MG63 (cell line): ENCODE measurements at places on chromosomes 1 and 21. TPM values are rescaled to one million over a fixed set of nuclear protein-coding genes. Genes with fewer than 3 reads are reported as not detected.

The CRNN gene
- not detected in 2 replicates for total RNA-seq

The COL18A1 gene
- 22.4 and 26.4 TPM in 2 replicates for total RNA-seq

The ANKRD34A gene
- total RNA-seq: 0.30 TPM in 1 of 2 replicates, not detected in the other

The SLFNL1 gene
- total RNA-seq: not detected in 2 replicates

The IKBKE gene
- total RNA-seq: 5.5 and 12.9 TPM in 2 replicates

The LCE2A gene
- total RNA-seq: not detected in 2 replicates

The GAS5 gene
- 531 and 1,049 TPM in 2 replicates for total RNA-seq

DNA sequence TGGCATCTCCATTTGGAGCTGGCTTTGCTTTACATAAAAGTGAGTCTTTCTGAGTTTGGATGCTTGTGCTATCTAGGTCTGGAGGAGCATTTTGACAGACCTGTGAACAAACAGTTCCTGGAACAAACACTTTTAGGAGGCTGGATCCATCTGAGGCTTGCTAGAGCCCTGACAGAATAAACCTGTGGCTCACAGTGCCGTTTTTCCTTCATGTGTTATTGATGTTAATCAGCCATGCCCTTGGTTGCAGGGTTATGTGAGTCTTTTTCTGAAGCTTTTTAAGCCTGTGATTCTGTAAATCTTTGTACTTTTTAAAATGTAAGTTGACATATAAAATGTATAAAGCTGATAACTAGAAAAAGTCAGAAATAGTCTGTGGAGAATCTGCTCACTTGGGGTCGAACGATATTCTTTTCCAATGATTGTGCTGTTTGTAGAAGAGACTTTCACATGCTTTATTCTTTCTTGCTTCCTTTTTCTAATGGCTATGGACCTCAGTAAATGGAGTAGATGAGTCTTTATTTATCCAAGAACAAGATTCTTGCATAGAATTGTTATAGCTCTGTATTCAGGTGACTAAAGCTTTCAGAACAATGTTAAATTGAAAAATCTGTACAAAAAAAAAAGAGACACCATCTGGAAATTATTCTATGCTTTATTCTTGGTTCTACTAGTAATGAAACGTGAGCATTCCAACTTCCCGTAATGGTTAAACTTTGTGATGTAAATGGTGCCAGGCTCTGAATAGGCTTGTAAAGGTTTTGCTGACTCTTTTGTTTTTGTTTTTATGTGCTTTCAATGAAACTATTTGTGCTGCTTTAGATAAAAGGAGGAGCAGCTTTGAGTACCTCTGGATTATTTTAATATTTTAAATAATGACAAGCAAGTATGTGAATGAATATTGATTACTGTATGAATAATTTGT lies 53.7 kb downstream of the CACHD1 start:
- DNase-seq: no peak

DNA sequence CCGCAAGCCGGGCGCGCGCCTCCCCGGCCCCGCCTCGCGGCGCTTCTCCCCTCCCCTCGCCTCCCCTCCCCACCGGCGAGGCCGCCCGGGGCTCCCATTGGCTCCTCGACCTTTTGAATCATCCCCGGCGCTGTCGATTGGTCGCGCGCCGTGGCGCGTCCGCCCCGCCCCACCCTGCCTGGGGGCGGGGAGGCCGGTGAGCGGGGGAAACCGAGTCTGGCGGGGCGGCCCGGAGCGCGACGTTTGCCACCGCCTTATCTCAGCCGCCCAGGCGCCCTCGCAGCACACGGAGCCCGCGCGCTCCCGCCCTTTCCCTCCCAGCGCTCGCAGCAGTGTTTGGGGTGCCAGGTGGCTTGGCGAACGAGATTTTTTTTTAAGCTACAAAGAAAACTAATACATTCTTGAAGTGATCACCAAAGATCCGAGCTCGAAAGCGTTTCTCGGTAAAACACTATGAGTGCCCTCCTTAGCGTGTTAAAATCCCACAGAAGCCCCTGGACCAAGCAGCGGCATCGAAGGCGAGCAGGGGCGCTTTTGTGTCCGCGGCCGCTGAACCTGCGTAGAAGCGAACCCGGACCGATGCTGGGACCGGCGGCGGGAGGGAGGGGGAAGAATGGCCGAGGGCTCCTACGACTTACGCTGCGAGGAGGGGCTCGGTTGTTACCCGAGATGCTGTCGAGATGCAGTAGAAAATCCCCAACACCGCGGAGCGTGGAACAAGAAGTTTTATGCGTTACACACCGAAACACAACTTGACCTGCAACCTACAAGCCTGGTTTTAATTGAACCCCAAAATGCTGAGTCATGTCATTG lies 436 bp upstream of the LBR start:
- peak; percentile 93 for DNase-seq

DNA sequence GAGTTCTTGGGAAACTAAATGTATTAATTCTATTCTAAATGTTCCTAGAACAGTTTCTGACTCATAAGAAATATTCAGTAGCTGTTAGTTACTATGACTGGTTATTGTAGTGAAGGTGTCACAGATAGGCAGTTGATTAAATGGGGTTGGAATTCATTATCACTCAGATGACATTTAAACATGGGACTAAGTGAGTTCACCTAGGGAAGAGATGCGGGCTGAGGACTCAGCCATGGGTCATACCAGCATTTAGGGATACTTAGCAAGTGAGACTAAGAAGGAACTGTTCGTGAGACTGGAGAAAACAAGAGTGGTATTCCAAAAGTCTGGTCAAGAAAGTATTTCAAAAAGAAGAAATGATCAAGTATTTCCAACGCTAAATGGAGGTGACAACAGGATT lies 125.1 kb upstream of the ADGRL4 start:
- no peak for DNase-seq

DNA sequence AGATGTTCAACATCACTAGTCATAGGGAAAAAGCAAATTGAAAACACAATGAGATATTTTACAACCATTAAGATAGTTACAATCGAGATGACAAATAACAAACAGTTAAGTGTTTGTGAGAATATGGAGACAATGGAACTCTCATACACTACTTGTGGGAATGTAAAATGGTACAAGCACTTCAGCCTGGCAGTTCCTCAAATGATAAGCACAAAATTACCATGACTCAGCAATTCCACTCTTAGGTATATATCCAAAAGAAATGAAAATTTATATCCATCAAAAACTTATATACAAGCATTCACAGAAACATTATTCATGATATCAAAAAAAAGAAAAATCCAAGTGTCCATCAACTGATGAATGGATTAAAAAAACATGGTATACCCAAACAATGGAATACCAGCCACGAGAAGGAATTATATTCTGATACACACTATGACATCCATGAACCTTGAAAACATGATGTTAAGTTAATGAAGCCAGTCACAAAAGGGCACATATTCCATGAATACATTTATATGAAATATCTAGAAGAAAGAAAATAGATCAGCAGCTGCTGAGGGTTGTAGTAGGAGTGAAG lies 76.4 kb downstream of the EVI5 start:
- no peak for DNase-seq

DNA sequence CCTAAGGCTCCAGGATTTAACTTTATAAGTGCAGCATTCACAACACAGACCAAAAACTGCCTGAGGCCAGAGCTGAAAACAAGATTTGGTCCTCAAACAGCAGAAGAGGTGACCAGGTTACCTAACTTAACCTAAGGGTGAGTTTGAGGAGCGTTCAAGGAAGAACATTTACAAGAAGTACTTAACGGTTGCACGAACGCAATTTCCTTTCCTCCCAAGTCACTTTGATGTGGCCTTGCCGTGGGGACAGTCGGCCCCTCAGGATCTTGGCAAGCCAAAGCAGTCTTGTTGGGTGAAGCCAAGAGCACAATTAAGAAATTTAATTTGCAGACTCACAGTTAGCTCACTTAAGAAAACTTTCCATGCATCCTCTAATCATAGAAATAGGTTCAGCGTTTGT lies 202.6 kb upstream of the COA6 start:
- DNase-seq: no peak

- no peak for DNase-seq
These were observed 36.7 kb upstream of the PLXNA2 start for GRCh38 chr1:208280681-208281450.

DNA sequence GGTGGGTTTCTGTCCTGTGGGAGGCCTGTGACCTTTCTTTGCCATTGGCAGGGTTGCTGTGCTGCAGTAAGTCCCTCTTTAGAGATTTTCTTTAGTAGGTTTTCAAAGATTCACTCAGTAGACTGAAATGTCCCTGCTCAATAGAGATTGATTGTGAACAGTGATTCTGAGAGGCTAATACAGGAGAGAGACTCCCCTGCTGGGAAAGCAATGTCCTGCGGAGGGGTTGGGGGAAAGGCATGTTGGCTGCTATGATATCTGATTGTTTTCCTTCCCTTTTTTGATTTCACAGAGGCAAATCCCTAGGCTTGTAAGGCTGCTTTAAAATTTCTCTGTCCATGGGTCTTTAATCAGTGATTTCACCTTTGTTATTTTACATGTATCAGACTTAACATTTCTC lies 589.9 kb downstream of the ADGRL2 start:
- DNase-seq: no peak

- DNase-seq: no peak
These were observed 479.9 kb upstream of the BRINP3 start for GRCh38 chr1:190957565-190957964.

GRCh38 chr1:68495532-68495931 lies 1.4 kb downstream of the DEPDC1 start:
- DNase-seq: no peak

DNA sequence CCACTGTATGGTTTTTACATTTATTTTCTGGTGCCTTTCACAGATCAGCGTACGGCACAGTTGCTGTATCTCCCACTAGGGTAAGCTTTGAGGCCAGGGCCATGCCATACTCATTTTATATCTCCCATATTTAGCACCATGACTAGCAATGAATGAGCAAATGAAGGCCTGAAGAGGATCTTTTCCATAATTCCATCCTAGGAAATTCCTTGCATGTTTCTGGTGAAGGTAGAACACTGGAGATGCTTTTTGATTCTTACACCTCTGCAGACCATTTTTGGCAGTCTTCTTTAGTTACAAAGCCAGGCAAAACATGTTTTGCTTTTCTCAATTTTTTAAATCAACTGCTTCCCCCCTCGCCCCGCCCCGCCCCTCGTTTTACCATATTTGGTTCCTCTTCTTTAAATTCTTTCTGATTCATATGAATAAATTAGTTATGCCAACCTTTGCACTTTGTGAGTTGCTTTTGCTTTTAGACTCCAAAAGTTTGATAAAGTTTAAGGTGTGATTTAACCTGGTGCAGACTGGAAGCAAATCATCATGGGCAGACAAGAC lies 78.9 kb upstream of the AK4 start:
- DNase-seq: no peak

- no peak for DNase-seq
These were observed 56.7 kb downstream of the MRPS6 start for GRCh38 chr21:34129901-34130715.

GRCh38 chr21:44298301-44298700 lies 1.6 kb upstream of the PFKL start:
- no peak for DNase-seq

- DNase-seq: no peak
These were observed 186.7 kb downstream of the TOMM20 start for GRCh38 chr1:234942012-234942332.

- no peak for DNase-seq
These were observed 35.1 kb downstream of the DIP2A start for GRCh38 chr21:46493828-46494227.
